ENCODE measurements at places on chromosomes 3 and 15. TPM values are rescaled to one million over a fixed set of nuclear protein-coding genes. Genes with fewer than 3 reads are reported as not detected.

DNA sequence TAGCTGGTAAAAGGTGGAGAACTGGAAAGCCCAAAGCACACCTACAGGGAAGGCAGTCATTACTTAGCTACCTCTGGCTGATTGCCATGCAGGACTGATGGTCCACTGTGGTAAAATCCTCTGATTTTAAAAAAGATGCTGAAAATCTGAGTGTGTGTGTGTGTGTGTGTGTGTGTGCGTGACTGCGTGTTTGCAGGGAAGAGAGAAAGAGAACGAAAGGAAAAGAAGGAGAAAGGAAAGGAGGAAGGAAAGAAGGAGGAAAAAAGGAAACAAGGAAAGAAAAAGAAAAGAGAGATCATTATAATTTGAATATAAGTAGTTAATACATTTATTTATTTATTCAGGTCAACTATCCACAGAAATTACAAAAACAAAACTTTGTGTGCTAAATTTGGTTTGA is 488.7 kb upstream of the KCNMB2 start:
- DNase-seq: no peak

Gene OPA1
- total RNA-seq: 49.7 TPM

DNA sequence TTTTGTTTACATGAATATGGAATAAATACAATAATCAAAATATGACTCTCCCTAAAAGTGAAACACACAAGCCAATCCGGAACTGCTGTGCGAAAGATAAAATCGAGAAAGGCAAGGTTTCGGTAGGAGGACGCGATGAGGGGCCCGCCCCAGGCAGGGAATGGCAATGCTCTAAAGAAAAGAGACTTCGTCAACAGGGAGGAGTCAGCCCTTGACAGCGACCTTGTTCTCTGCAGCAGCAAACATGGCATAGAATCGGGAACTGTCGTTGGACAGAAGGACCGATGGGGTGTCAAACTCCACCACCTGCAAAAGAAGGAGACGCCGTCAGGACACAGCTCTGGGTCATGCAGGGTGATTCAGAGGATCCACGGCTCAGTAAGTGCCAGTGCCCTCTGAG is 36.4 kb upstream of the PARL start:
- no peak for DNase-seq

GRCh38 chr15:58136731-58137130 is 1.4 kb upstream of the AQP9 start:
- DNase-seq: no peak

DNA sequence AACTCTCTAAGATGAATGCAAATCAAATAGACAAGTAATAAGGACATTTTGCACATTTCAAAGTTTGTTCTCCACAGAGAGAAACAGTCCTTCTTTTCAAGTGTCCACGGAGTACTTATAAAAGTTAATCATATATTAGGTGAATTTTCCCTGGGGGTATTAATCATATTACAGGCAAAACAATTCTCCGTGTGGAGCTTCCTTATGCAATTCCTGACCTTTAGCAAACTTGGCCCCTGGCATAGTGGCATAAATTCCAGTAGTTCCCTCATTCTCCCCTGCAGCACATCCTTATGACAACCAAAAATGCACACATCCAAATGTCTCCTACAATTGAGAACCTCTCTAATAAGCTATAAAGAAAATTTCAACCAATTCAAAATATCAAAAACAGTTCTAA is 34.4 kb downstream of the FSIP1 start:
- DNase-seq: no peak

DNA sequence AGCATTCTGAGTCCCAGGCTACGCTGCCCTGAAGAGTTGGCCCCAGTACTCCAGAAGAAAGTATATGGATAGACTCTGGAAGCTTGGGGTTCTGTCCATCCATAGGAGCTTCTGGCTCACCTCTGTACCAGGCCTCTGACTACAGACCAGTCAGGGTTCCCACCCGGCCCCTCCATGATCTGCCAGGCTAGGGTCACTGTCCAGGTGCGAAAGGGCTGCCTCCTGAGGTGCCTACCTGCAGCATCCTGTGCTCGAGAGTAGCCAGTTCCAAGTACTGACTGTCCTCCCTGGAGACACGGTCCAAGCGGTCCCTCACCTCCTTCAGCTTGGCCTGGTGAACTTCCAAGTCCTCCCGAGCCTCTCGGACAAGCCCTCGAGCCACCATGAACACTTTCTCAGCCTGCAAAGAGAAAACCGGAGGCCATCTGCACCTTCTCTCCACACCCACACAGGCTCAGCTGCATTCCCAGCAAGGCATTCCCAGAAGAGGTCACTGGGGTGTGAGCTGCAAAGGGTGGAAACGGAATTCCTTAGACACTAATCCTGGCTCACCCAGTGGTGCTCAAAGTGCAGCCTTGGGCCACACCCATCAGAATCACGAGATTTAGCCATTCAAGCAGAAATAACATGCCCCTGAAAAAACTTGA is 3.7 kb upstream of the PLXNB1 start:
- DNase-seq: no peak

DNA sequence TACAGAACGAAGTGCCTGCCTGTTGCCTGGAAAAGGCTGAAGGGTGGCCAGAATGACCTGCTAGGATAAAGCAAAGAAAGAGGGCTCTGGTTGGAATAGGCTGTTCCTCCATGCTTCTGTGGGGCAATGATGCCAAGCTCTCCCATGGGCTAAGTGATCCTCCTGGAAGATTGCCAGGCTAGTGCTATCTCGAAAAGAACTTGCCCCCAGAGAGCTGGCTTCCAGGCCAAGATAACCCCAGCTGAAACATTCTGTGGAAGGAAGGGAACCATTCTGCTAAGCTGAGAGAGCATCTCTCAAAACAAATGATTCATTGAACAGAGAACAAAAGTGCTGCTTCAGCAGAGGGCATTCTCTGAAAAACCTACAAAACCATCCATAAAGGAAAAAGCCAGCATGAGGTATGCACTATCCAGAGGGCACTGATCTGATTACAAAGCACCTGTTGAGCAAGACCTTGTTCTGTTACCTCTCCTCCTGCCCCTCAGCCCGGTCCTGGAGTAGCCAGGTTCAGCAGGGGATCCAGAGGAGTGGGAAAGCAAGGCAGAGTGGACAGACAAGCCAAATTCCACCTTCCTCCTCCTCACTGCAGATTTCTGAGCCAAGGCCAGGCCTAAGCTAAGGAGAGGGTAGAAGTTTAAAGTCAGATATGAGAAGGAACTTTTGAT is 31.9 kb upstream of the SPRED1 start:
- DNase-seq: no peak

GRCh38 chr3:101117980-101118379 is 124.8 kb upstream of the ABI3BP start:
- no peak for DNase-seq

- DNase-seq: no peak
These were observed 282.3 kb upstream of the TBL1XR1 start for GRCh38 chr3:177479630-177480029.

All from liver (tissue), 10 donors.